ENCODE measurements at places on chromosomes 12 and 14.

GRCh38 chr14:35339761-35340406 lies 47.7 kb downstream of the PSMA6 start:
- DNase-seq: no peak

GRCh38 chr14:54462048-54462447 lies 20.9 kb upstream of the CNIH1 start:
- DNase-seq: no peak

GRCh38 chr12:107537464-107538119 lies 148.0 kb upstream of the PWP1 start:
- no peak for DNase-seq

- DNase-seq: no peak
Observed at GRCh38 chr14:70594461-70594860, 6.0 kb downstream of the MED6 start.

DNA sequence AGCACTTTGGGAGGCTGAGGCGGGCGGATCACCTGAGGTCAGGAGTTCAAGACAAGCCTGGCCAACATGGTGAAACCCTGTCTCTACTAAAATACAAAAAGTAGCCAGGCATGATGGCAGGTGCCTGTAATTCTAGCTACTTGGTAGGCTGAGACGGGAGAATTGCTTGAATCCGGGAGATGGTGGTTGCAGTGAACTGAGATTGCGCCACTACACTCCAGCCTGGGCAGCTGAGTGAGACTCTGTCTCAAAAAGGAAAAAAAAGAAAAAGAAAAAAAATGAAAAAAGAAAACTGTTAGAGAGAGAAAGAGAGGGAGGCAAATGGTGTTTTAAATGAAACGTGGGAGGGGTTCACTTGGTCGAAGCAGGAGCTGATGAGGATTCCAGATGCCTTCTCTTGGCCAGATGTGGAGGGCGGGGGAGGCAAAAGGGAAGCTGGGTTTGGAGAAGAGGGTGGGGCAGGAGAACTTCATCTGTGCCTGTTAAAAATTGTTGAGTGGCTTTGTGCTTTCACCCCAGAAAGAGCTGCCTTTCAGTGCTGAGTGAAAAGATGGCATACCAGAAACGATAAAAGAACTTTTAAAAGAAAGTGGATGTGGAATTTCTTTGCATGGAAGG lies 1.1 kb downstream of the EMP1 start:
- no peak for DNase-seq

GRCh38 chr12:45203767-45204166 lies 12.1 kb upstream of the ANO6 start:
- no peak for DNase-seq
